Osteocyte (in vitro differentiated cells): ENCODE measurements at places on chromosomes 16 and 17. TPM values are rescaled to one million over a fixed set of nuclear protein-coding genes. Genes with fewer than 3 reads are reported as not detected.

The CTRB1 gene
- not detected in 2 replicates for total RNA-seq

- no peak for DNase-seq
Observed at GRCh38 chr17:27667656-27668487, 36.9 kb downstream of the LGALS9 start.

GRCh38 chr16:82440336-82440735, 186.4 kb upstream of the CDH13 start:
- DNase-seq: no peak

The MRPS7 gene
- total RNA-seq: 49.6 and 50.4 TPM in 2 replicates

The LDHD gene
- total RNA-seq: 1.2 and 1.3 TPM in 2 replicates

DNA sequence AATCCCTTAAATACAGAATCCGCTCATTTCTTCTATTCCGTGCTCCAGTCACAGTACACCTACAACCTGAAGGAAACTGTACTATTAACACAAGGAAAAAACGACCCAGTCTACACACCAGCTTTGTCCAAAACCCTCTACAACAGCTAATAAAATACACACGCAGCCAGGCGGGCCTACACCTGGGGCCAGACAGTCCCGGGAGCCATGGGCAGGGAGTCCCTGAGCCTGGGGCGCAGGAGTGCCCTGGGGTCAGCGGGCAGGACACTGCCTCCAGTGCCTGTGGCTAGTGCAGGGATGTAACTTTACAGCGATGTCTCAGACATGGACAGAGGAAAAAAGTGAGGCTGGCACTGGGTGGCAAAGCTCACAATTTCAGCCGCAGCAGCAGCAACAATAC, 28.5 kb downstream of the GNPTG start:
- no peak for DNase-seq

- no peak for DNase-seq
Observed at GRCh38 chr17:3636908-3637373, 381 bp downstream of the CTNS start.
